Stromal cell of bone marrow (primary cell): ENCODE measurements at places on chromosomes 2 and 18.

GRCh38 chr2:126172631-126173184 lies 483.2 kb upstream of the GYPC start:
- DNase-seq = no peak

GRCh38 chr2:238391042-238391689 lies 35.6 kb upstream of the ASB1 start:
- no peak for DNase-seq

- DNase-seq = no peak
These were observed 5.0 kb upstream of the MYL12B start for GRCh38 chr18:3256693-3257626.

DNA sequence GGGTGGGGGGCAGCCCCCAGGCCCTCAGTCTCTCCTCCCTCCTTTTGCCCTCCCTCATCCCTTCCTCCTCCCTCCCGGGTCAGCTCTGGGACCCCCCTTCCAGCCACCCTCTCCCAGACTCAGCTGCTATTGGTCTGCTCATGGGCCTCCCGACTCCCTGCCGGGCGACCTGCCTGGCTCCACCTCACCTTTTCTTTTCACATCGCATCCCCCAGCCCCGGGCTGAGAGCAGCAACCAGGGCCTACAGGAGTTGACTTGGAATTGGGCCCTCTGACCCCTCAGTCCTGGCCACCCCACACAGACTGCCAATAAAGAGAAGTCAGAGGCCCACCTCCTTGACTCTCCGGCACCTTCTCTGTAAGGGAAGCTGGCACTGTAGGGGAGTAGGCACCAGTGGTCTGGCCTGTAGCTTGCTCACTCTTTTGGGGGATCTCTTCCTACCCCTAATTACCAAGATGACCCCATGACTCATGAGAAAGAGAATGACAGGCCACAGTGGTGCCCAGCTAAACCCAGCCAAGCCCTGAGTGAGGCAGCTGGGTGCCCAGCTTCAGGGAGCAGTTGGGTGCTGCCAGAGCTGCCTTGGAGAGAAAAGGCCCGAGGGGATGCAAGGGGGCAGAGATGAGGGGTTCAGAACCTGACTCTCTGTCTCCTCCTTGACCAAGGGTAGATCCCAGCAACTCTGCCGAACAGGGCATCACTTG lies 2.0 kb upstream of the ECEL1 start:
- no peak for DNase-seq

- DNase-seq = no peak
These were observed 210.0 kb upstream of the SALL3 start for GRCh38 chr18:78769502-78770105.

- no peak for DNase-seq
These were observed 739 bp downstream of the PKDCC start for GRCh38 chr2:42048299-42049220.

DNA sequence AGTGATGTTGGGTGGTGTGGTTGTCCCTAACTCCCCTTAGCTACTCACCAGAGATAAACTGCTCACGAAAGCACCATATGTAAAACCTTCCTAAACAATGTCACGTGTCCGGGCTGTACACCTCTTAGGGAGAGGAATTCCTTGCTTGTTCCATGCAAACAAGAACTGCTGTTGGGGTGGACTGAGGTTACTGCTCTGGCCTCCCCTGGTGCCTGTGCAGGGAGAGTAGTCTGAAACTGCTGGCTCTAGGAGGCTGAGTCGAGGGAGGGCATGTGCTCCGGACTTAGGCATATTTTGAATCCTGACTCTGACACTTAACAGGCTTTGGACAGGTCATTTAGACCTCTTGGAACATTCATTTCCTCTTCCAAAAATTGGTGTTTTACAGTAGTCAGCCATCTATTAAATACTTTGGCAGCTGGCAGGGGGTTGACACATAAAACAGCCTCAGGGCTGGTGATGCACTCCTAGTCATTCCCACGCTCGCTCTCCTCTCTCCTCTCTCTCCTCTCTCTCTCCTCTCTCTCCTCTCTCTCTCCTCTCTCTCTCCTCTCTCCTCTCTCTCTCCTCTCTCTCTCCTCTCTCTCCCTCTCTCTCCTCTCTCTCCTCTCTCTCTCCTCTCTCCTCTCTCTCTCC lies 10.6 kb downstream of the THNSL2 start:
- peak; percentile 33 for DNase-seq

GRCh38 chr2:202486351-202486750 lies 110.2 kb downstream of the BMPR2 start:
- DNase-seq = no peak

GRCh38 chr2:58501371-58502160 lies 260.4 kb upstream of the FANCL start:
- DNase-seq = no peak

DNA sequence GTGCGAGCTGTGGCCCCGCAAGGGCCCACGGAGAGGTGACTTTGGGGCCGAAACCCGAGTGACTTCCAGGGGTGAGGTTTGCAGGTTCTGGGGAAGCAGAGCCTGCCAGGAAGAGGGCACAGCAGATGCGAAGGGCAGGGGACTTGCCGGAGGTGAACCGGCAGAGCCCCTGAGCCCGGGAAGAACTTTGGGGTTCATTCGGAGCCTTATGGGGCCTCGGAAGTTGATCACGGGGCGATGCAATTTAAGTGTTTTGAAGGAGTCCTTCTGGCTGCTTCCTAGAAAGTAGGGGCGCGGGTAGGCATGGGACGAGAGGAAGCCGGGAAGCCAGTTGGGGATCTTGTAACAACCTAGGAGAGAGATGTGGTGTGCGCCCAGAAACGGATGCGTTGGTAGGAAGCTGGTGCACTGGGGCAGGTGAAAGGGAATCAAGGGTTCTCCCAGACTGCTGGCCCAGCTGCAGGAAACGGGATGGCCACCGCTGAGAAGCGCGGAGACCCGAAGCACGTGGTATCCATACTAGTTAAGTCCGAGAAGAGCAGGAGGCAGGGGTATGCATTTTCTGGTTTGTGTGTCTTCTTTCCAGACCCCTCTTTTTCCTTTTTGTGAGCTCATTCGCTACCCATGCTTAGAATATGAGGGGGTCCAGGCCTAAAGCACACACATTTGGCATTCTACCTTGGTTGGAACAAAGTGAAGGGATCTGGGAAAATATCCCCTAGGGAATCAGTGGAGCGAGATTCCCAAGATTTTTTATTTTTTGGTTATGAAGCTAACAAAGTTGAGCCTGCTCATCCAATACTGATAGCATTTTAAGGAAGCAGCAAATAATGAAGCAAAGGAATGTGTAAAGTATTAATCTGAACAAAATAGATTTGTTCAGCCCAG lies 758 bp downstream of the SCLY start:
- no peak for DNase-seq

DNA sequence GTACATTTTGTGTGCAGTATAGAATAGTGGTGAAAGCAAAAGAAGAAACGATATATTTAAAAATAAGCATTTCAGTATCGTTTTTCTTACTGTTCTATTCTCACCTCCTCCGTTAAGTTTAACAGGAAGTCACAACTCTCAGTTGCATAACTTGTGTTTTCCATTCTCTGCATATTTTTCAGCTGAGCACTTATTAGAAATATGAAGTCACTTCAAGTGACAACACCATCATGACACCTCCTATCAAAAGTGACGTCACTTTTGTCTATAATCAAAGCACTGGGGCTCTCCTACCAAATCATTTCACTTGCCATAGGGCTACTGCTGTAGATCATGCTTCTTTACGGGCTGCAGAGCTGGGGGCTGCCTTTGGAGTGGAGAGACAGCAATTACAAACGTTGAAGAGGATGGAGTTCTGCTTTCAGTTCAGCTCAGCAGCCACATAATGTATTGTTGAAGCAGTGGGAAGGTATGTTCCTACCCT lies 36.3 kb downstream of the STAT4 start:
- DNase-seq = no peak

DNA sequence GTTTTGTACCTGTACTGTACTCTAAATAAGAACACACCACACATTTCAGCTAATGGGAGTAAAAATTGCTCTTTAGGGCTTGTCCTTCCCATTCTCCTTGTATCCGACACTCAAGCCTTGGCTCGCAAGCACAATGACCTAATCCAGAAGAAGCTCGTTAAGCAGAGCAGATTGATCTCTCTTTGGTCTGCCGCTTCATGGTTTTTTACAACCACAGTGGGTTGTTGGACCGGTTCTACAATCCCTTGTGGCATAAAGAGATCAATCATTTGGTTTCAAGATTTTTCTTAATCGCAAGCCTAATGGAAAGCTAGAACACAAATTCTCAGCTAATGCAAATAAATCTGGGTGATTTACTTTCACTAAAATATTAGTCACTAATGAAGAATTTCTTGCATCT lies 662.1 kb downstream of the LRP1B start:
- no peak for DNase-seq

DNA sequence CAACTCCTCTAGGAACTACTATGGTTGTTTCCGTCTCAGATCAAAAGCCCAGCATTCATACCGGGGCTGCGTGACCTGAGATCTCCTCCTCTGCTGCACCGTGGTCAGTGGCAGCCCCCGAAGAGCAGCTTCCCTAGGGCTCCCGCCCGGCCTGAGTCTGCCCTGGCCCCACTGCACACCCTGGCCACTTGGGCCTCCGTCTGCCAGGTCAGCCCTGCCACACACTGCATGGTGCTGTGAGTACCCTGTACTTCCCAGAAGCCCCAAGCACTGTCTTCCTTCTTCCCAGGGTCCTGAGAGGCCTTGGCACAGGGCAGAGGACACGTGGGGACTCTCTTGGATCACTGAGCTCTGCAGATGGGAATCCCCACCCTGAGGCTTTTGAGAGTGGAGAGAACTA lies 81.5 kb upstream of the GPC1 start:
- DNase-seq = no peak

- peak; percentile 93 for DNase-seq
These were observed 69.5 kb downstream of the EVA1A start for GRCh38 chr2:75491129-75491753.

GRCh38 chr2:22497064-22497463 lies 887.9 kb upstream of the KLHL29 start:
- no peak for DNase-seq

DNA sequence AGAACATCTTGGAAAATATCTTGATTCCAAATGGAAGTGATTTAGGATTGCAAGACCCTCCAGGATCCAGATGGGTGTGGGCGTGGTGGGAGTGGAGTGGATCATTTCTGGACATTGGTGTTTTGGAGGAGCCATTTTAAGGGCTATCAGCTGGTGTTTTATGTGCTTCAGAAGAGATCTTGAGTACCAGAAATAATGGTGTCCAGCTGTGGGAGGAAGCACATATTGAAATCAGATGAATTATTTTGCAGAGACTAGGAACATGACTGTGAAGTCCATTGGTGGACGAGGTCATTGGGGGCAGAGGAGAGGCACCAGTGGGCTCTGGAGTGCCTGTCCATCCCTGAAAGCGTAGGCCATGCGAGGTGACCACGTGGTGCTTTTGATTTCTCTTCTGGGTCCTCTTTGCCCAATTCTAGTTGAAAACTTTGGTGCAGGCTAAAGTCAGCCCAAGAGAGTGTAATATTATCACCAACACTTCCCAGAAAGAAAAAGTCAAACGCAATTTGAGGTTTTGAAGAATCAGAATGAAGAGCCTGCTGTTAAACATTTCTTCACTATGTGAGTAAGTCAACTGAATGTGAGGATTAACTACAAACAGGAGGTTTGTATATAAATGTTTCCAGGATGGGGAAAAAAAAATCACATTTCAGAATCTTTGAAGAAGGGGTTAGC lies 31.6 kb downstream of the RNF144A start:
- DNase-seq = peak; percentile 21

GRCh38 chr2:27829791-27830190 lies 58.3 kb downstream of the MRPL33 start:
- DNase-seq = no peak

DNA sequence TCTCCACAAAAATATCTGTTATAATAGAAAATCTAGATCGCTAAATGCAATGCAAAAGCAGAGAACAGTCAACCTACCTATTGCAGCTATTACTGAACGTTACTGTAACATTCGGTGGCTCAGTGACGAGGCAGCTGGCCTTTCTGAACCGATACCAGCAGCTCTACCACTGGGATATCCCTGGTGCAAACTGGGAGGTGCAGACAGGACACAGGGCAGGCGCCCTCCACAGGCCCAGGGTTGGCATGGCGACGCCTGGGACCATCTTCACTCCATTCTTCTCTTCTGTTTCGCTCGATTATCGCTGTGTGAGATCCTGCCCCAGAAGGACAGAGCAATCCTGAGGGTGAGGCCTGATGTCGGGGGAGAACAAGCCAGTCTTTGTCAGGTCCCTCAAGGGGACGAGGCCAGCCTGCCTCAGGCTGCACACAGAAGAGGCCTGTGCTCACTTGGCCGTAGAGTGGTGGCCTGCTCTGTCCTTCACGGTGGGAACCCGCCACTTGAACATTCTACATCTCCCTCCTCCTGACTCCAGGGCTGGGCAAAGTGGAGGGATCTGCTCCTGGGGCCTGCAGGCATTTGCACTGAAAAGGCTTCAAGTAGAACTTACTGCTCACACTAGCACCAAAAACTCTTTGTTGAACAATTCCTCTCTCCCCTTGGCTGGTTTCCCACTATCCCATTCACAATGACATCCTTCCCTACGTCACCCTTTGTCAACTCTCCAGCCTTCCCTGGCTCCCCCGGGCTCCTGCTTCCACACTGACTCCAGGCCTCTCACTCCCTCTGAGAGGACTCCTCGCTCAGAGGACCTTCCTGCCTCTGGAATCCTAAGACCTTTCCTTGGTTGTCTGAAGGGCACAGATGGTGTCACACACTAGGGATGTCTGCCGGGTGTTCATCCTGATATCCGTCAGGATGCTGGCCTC lies 49.7 kb downstream of the CYRIA start:
- DNase-seq = no peak

DNA sequence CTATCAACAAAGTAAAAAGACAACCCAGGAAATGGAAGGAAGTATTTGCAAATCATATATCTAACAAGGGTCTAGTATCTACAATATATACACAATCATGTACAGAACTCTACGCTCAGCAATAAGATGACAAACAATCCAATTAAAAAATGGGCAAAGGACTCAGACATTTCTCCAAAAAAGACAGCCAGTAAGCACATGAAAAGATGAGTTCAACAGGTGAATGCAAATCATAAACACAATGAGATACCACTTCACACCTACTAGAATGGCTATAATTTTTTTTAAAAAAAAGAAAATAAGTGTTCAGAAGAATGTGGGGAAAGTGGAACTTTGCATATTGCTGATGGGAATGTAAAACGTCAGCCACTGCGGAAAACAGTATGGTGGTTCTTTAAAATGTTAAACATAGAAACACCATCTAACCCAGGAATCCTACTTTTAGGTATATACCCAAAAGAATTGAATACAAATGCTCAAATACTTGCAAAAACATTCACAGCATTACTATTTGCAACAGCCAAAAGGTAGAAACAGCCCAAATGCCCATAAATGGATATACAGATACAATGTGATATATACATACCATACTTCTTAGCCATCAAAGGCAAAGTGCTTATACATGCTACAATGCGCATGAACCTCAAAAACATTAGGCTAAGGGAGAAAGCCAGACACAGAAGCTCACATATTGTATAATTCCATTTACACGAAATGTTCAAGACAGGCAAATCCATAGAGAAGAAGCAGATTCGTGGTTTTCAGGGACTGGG lies 121.2 kb downstream of the CABYR start:
- no peak for DNase-seq

GRCh38 chr2:143802871-143803650 lies 673.8 kb downstream of the ARHGAP15 start:
- no peak for DNase-seq
